ENCODE measurements at places on chromosomes 5 and 9. TPM values are rescaled to one million over a fixed set of nuclear protein-coding genes. Genes with fewer than 3 reads are reported as not detected.
A peak's percentile ranks its signal among the peaks of the same experiment; 100 is the strongest.

- peaks cover 4% of the 10 kb centered on the region for H3K27me3 ChIP-seq
- H3K4me1 ChIP-seq = no peaks in the 10 kb centered on the region
Measured at GRCh38 chr9:68455451-68455850, 85.2 kb downstream of the TMEM252 start.

DNA sequence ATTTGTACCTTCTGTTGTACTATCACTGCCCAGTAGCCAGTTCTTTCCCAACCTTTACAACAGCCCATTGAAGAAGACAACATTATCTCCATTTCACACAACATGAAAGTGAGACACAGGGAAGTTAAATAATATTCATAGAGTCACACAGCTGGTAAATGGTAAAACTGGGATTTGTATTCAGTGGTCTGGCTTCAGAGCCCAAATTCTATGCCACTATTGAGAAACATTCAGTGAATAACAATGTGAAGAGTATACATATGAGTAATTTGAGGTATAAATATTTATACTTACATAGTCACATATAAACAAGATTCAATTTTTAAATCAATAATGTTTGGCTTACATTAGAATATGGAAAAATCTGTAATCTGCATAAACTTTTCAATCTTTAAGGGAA lies 13.8 kb downstream of the SMIM15 start:
- no peak overlapping the region for H3K4me3 ChIP-seq
- H3K27me3 ChIP-seq = no peaks in the 10 kb centered on the region
- peaks cover 5% of the 10 kb centered on the region for H3K36me3 ChIP-seq
- DNase-seq = no peak

DNA sequence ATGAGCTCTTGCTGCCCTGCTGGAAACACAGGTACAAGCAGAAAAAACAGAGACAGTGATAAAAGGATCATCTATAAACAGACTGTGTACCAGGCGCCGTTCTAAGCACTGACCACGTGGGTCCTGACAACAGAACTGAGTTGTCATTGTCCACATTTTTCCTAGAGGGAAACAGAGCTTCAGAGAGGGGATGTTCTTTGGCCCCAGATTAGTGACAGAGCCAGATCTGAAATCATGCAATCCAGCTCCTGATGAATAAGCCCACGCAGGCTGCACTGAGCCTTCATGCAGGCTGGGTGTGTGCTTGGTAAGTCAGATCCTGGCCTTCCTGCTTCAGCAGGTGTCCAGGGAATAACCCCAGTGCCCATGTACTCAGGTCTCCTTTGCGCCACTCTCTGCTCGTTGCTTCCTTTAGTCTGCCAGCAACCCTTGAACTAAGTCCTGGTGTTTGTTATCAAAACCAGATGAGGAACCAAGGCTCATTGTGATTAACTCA lies 22.8 kb upstream of the TCF7 start:
- peak overlapping the region; percentile 86 for H3K27ac ChIP-seq
- no peak for DNase-seq
- H3K27me3 ChIP-seq = peaks cover 4% of the 10 kb centered on the region
- H3K36me3 ChIP-seq = no peaks in the 10 kb centered on the region
- peaks cover 78% of the 10 kb centered on the region for H3K4me1 ChIP-seq
- no peak overlapping the region for H3K4me3 ChIP-seq

DNA sequence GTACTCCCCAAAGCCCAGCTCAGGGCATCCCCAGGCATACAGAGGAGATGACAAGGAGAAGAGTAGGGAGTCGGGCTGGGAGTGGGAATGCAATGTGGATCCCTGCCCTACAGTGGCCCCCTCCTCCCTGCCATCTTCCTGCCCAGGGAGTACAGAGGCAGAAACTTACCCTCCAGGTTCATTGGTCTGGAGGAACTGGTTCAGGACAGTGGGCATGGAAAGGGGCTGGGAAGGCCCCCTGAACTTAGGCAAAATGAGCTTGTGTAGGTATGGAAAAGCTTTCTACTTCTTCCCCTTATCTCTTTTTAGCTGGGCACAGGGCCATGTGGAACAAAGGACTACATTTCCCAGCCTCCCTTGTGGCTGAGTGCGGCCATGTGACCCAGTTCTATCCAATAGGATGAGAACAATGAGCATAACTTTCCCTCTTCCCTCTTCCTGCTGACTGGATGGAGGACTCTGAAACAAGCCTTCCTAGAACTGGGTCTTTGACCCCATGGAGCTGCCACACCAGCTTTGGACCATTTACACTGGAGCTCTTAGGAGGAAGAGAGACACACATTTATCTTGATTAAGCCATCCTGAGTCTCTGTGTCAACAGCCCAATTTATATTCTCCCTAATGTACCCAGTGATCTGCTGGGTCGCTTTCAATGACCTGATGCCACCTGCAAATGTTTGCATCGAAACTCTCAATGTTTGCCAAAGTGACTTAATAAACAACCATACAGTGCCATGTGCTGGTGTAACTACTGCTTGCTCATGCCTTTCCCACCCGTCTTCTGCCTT lies 25.0 kb upstream of the HMCN2 start:
- DNase-seq = peak; percentile 51
- H3K4me1 ChIP-seq = peaks cover 44% of the 10 kb centered on the region
- no peak overlapping the region for H3K27ac ChIP-seq
- H3K36me3 ChIP-seq = no peaks in the 10 kb centered on the region
- no peaks in the 10 kb centered on the region for H3K27me3 ChIP-seq

DNA sequence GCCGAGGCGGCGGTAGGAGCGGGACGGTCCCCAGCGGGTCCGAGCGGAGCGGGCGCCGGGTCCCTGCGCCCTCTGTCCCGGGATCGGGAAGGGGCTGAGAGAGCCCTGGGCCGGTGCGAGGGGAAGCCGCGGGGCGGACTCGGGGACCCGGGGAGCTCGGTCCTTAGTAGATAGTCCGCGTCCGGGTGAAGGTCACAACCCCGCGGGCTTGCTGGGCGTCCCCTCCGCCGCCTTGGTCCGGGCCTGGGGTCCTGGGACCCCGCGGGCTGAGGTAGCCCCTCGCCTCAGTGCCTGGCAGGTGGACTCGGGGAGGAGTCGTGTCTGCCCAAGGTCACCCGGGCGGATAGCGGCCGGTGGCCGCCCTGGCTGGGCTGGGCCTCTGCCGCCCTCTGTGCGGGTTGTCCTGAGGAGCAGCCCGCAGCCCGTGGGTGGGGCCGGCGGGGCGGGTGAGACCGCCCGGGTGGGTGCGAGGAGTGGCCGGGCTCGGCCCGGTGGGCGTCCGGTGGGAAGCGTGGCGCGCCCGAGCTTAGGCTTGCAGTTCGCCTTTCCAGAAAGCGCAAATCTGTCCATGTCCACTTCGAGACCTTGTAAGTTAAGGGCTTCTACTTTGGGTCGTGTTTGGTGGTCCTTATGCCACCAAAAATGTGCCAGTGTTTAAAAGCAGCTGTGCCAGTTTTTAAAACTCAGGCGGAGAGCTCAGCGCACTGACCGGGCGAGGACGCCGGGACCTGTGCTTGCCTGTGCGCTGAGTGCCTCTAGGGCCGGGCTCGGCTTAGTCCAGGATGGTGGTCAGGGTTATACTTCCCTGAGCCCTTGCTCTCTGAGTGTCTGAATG lies 554 bp downstream of the SDHA start:
- H3K27me3 ChIP-seq = no peaks in the 10 kb centered on the region
- H3K4me3 ChIP-seq = peak overlapping the region; percentile 91
- H3K27ac ChIP-seq = peak overlapping the region; percentile 94
- peaks cover 59% of the 10 kb centered on the region for H3K4me1 ChIP-seq

Gene NAA35
- 25.8 TPM for total RNA-seq

- no peak overlapping the region for H3K27ac ChIP-seq
- DNase-seq = no peak
- no peak overlapping the region for H3K4me3 ChIP-seq
- no peaks in the 10 kb centered on the region for H3K36me3 ChIP-seq
- H3K27me3 ChIP-seq = peaks cover 5% of the 10 kb centered on the region
Measured at GRCh38 chr5:16727755-16728325, 111.0 kb upstream of the RETREG1 start.

Gene SHISAL2B
- total RNA-seq = not detected

DNA sequence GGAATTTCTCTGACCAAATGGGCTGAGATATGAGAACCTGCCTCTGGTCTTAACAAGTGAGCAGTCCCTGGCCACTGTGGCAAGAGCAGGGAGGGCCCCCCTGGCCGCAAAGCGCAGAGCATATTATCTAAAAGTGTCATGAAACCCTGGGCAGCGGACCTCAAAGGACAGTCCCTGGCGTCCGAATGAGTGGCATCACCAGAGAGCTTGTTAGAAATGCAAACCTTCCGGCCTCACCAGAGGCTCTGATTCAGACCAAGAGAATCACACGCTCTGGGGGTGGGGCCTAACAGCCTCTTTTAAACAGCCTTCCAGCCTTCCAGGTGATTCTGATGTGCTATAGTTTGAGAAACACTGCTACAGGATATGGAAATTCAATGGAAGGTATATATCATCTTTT lies 10.9 kb downstream of the PTPN3 start:
- H3K27me3 ChIP-seq = peaks cover 18% of the 10 kb centered on the region
- H3K4me1 ChIP-seq = no peaks in the 10 kb centered on the region
- no peaks in the 10 kb centered on the region for H3K36me3 ChIP-seq
- DNase-seq = no peak
- no peak overlapping the region for H3K4me3 ChIP-seq

Gene PCDHA1
- not detected for total RNA-seq

Gene NUTM2G
- not detected for total RNA-seq

GRCh38 chr9:1458503-1458902 lies 408.3 kb downstream of the DMRT2 start:
- H3K4me1 ChIP-seq = no peaks in the 10 kb centered on the region
- no peak overlapping the region for H3K4me3 ChIP-seq
- DNase-seq = no peak
- H3K27ac ChIP-seq = no peak overlapping the region
- H3K36me3 ChIP-seq = no peaks in the 10 kb centered on the region

DNA sequence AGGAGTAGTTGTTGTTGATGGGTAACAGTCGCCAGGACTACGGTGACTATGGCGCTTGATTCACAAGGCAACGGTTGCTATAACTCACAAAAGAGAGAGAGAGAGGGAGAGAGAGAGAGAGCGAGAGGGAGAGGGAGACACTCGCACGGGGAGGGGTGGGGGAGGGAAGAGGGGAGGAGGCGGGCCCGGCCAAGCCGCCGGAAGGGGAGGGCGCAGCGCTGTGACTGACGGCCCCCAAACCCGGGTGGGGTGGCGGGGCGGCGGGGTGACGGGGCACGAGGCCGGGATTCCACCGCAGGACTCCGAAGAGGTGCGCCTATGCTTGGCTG lies at the start of gene RFX3:
Gene RFX3, minus strand, starts transcription at position 166 of the 329 bp plus-strand sequence. CDS start 130,413 bp downstream, outside the sequence.
- peaks cover 23% of the 10 kb centered on the region for H3K36me3 ChIP-seq
- peak within 1 kb of the TSS; percentile 100 for H3K27ac ChIP-seq
- peak; percentile 92 for DNase-seq

GRCh38 chr5:14998491-14998890 lies 126.9 kb upstream of the ANKH start:
- H3K4me1 ChIP-seq = peaks cover 22% of the 10 kb centered on the region
- DNase-seq = no peak
- peaks cover 6% of the 10 kb centered on the region for H3K36me3 ChIP-seq

GRCh38 chr9:93675336-93676150 lies 99.2 kb downstream of the PHF2 start:
- DNase-seq = peak; percentile 15
- H3K36me3 ChIP-seq = peaks cover 7% of the 10 kb centered on the region
- no peak overlapping the region for H3K27ac ChIP-seq
- no peak overlapping the region for H3K4me3 ChIP-seq
- no peaks in the 10 kb centered on the region for H3K27me3 ChIP-seq

Gene PLAC8L1
- not detected for total RNA-seq

DNA sequence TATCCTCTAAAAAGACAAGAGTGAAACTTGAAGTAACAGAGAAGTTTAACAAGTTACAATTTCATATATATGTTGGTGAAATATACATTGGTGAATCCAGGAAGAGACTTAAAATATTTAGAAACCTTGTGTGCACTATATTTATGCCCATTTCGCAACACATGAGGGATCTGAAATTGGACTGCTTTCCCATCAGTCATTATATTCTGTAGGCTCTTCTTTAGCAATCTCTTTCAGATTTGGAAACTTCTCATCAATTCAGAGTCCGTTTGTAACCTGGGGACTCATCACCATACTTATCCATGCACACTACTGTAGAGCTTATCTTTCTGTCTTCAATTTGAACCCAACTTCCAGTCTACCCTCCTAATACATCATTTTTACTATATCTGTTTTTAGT lies 2.1 kb downstream of the ITGA1 start:
- H3K27me3 ChIP-seq = no peaks in the 10 kb centered on the region
- DNase-seq = no peak
- H3K27ac ChIP-seq = no peak overlapping the region
- peaks cover 16% of the 10 kb centered on the region for H3K36me3 ChIP-seq
- H3K4me3 ChIP-seq = peak overlapping the region; percentile 92

DNA sequence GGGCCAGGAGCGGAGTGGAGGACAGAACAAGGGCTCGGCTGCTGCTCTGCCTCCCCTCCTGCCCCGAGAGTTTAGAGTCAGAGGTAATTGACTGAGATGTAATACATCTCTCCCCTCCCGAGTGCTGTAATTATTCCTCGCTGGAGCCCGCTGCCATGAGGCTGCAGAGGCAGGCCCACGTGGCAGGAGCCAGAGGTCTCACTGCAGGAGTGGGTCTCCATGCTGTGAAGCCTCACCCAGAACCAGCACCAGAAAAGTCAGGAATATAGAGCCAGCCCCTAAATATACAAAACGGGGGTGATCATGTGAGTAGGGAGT lies 2.5 kb downstream of the FAM163B start:
- no peak for DNase-seq
- no peak overlapping the region for H3K27ac ChIP-seq
- H3K4me1 ChIP-seq = peaks cover 10% of the 10 kb centered on the region
- no peaks in the 10 kb centered on the region for H3K36me3 ChIP-seq
- H3K27me3 ChIP-seq = peaks cover 25% of the 10 kb centered on the region
- H3K4me3 ChIP-seq = no peak overlapping the region

Gene ADCY2
- not detected for total RNA-seq

DNA sequence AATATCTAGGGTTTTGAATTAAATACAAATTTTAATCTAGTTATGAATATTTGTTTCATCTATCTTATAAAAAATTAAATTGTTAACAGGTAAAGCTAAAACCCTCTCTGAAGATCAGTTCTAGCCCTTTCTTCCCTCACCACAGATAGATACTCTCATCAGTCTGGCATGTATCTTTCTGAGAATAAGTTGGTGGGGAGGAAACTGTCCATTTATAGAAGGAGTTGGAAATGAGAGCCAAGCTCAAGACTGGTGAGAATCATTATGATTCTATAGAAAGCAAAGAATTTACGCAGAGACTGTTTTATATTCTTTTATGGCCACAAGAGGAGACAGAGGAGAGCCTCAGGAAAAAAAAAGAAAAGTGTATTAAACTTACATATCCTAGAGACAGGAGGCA lies 59.0 kb downstream of the STARD4 start:
- no peak overlapping the region for H3K27ac ChIP-seq
- H3K36me3 ChIP-seq = peaks cover 40% of the 10 kb centered on the region
- DNase-seq = no peak
- H3K4me1 ChIP-seq = no peaks in the 10 kb centered on the region

Gene ABLIM3
- total RNA-seq = not detected

Data from activated CD8-positive, alpha-beta T cell treated with anti-CD3 and anti-CD28 coated beads, Interleukin-2, amount 10 ng/mL, durations not matched to agents 7 days and 5 days (primary cell).